ENCODE measurements at places on chromosomes 5 and 9. TPM values are rescaled to one million over a fixed set of nuclear protein-coding genes. Genes with fewer than 3 reads are reported as not detected.
A peak's percentile ranks its signal among the peaks of the same experiment; 100 is the strongest.

Gene AJM1
- total RNA-seq = 2.3 TPM

- no peak for DNase-seq
Observed at GRCh38 chr5:78076351-78076750, 218.1 kb downstream of the AP3B1 start.

- no peak for DNase-seq
Observed at GRCh38 chr5:147911427-147911826, 5.1 kb upstream of the C5orf46 start.

GRCh38 chr5:5586721-5587120, 164.2 kb downstream of the ICE1 start:
- DNase-seq = no peak

Gene PCDH12
- 4.8 TPM for total RNA-seq

Gene CWC27
- total RNA-seq = 6.7 TPM

Gene DAB2IP
- total RNA-seq = 13.1 TPM

- DNase-seq = no peak
Observed at GRCh38 chr9:13570068-13570974, 290.8 kb upstream of the MPDZ start.

DNA sequence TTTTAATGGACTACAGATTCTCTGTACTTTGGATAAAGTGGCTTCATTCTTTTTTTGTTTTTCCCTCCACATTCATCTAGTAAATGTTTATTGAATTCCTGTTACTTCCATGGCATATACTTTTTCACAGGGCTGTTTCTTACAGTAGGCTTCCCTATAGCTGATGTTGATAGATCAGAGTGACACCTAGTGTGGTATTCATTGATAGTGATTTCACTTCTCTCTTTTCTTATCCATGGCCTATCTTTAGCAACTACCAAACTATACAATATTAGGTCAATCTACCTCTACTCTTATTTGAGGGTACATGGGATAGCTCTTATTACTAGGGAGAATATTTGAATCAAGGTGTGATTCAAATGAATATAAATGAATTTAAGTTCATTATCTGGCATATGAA, 35.8 kb downstream of the FSD1L start:
- no peak for DNase-seq

Gene IL13
- not detected for total RNA-seq

- no peak for DNase-seq
Observed at GRCh38 chr5:103450333-103451061, 112.1 kb downstream of the NUDT12 start.

GRCh38 chr9:105757496-105758251, 63.3 kb downstream of the TMEM38B start:
- DNase-seq = no peak

DNA sequence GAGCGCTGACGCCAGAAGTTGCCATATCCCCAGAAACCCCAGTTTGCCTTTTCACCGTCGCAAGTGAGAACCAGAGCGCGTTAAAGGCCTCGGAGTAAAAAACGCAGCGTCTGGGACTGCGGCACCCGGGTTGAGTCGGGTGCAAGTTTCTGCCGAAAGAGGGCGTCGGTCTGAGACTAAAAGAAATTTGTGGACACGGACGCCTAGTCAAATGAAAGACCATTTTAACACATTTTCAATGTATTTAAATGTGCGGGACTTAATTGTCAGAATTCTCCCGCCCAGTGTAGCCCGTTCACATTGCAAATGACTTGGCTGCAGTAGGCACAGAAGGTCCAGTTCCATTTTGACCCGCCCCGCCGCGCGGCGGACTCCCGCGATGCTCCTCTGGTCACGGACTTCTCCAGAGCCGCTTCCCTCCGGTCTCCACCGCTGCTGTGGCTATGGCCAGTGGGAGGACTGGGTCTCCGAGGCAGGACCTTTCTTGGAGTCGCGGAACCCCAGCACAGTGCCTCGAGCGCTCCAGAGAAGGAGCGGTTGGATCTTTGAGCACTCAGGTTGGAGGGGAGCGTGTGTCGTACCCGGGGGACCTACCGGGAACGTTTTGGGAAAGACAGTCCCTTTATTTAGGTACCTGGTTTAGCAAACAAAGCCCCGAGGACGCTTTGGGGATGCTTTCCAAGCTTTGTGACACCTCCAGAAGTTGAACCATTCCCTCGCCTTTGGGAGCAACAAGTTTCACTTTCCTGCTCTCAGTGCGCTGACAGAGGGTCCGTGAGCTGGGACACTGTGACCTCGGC, 1.2 kb upstream of the NPR3 start:
- DNase-seq = peak; percentile 66

- no peak for DNase-seq
Observed at GRCh38 chr5:136014049-136015002, 14.5 kb upstream of the TGFBI start.

DNA sequence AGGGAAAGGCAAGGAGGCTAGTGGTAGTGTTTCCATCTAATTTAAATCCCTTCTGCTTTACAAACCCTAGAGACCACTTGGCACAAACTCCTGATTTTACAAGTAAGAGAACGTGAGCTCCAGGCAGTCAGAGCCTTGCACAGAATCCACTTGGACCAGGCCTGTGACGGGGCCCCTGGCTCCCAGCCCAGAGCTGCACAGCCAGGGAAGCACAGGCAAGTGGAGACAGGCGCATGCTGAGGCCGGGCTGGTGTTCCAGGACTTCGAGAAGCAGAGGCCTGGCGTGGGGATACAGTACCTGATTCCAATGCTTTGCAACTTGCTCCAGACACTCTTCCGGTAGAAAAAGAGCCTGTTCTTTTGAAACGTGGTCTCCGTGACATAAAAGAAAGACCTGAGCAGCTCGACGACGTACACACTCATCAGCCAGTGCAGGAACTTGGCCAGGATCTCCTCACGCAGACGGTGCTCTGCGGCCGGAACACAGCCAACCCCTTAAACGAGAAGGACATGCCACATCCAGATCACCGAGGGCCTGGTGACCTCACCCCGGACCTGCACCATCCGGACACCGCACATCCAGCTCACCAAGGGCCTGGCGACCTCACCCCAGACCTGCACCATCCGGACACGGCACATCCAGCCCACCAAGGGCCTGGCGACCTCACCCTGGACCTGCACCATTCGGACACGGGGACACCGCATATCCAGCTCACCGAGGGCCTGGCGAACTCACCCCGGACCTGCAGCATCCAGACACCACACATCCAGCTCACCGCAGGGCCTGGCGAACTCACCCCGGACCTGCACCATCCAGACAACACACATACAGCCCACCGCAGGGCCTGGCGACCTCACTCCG, 12.5 kb downstream of the TERT start:
- DNase-seq = no peak

- peak; percentile 57 for DNase-seq
Observed at GRCh38 chr9:17135295-17136160, 688 bp downstream of the CNTLN start.

Gene SIGMAR1
- 161 TPM for total RNA-seq

Gene CAMK4
- 1.4 TPM for total RNA-seq

- no peak for DNase-seq
Observed at GRCh38 chr5:56025151-56025885, 30.6 kb upstream of the IL6ST start.
